ENCODE measurements at places on chromosomes 13 and 19.

DNA sequence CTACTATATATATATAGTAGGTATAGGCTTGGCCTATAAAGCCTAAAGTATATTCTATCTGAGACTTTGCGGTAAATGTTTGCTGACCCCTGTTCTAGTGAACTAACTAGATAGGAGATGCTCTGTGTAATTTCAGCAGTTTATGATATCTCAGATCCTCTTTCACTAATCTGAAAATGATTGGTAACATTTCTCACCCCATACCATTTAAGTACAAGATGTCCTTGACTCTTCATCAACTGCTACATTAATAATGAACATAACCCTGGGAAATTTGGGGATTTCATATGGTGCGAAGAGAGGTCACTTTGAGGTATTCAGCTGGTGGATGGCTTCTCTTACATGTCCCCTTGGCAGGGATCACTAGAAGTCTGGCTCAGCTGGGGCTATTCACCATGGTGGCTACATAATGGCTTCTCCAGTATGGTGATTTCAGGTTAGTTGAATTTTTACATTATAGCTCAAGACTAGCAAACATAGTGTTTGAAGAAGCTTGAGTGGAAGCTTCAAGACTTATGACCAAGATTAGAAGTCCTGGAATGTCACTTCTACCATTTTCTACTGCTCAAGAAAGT lies 103.6 kb upstream of the MYCBP2 start:
- DNase-seq, result no peak

DNA sequence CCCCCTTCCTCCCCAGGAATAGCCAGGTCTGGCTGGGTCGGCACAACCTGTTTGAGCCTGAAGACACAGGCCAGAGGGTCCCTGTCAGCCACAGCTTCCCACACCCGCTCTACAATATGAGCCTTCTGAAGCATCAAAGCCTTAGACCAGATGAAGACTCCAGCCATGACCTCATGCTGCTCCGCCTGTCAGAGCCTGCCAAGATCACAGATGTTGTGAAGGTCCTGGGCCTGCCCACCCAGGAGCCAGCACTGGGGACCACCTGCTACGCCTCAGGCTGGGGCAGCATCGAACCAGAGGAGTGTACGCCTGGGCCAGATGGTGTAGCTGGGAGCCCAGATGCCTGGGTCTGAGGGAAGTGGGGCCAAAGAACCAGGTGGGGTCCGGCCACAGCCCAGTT lies 3.2 kb downstream of the KLK2 start:
- no peak for DNase-seq

DNA sequence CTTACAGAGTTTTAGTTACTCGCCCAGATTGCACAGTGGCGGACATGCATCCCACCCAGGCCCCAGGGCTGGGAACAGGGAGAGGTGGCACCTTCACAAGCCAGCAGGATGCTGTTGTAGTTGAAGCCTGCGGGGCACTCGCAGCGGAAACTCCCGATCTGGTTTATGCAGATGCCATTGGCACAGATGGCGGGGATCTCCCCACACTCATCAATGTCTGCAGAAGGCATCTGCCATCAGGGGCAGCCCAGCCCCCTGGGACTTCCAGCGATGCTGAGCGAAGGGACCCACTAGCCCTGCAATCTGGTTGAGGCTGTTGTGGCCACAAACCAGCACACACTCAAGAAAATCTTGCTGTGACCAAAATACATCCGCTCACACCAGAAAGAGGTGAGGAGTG lies 44.6 kb downstream of the CCL25 start:
- DNase-seq, result no peak

DNA sequence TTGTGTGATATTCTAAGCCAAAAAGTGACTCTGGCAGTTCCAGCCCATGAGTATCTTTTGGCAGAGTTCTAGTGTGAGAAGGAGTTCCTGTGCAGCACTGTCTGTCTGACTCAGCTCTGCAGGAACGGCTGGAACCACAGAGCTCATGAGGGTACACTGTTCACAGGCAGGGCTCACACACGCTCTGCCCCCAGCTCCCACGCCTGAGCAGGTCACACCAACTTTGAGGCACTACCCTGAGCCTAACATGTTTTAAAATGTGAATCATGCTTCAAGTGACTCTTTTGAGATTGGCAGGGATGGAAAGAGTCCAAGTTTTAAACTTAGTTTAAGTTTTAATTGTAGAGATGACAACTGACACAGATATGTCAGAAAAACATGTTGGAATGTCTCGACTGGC lies 1203.3 kb downstream of the UQCRFS1 start:
- no peak for DNase-seq

DNA sequence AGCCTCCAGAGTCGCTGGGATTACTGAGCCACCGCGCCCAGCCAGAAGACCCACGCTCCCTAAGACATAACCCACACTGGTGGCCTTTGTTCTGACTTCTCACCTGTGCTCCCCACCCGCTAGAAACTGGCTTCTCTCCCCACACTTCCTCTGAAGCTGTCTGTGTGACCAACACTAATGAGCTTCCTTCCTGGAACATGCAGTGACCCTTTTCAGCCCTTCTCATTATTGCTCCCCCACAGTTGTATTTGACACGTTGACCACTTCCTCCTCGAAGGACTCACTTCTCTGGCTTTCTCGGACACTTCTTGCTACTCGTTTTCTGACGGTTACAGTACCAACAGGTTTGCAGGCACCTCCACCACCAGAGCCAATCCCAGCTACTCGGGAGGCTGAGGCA lies 10.9 kb downstream of the NCR1 start:
- peak; percentile 39 for DNase-seq

- no peak for DNase-seq
Measured at GRCh38 chr13:42569576-42570344, 4.2 kb upstream of the TNFSF11 start.

- DNase-seq, result no peak
Measured at GRCh38 chr13:51867062-51867461, 5.3 kb downstream of the CCDC70 start.

DNA sequence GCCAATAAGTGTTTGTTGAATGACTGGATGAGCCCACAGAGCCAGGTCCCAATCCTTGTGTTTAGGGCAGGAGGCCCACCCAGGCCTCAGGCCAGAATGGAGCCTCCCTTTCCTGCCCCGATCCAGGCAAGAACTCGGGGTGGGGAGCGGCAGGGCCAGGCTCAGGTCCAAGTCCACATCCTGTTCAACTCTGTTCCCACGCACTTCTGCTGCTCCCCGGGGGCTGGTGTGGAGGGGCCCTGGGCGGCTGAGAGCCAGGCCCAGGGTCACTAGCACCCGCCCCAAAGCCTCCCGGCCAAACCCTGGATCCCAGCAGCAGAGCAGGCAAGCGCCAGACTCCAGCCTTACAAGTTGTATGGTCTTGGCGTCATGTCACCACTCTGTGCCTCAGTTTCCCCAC lies 8.0 kb downstream of the ANGPTL8 start:
- DNase-seq, result no peak

DNA sequence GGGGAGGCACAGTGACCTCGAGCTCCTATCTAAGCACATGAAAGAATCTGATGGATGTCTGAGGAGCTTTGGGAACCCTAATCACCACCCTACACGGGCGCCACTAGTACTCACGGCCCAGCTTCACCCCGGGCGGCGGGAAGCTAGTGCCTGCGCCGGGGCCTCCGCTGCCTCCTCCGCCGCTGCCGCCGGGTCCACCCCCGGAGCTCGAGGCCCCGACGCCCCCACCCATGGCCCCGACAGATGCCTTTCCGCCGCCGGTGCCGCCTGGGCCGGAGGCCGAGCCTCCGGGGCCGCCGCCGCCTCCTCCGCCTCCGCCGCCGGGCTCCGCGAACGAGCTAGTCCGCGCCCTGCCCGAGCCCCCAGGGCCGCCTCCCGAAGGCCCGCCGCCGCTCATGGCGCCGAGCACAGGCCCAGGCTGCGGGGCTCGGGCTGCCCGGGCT lies 312 bp downstream of the GSK3A start:
- DNase-seq, result no peak

GRCh38 chr19:56969156-56969555 lies 128.6 kb upstream of the PEG3 start:
- DNase-seq, result no peak

DNA sequence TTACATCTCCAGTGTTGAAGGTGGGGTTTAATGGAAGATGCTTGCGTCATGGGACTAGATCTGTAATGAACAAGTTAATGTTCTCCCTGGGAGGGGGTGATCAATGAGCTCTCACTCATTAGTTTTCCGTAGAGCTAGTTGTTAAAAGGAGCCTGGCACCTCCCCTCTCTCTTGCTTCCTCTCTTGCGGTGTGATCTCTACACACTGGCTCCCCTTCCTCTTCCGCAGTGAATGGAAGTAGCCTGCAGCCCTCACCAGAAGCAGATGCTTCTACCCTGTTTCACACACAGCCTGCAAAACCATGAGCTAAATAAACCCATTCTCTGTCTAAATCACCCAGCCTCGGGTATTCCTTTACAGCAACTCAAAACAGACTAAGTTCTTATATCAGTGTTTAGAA lies 318.8 kb downstream of the SLITRK1 start:
- DNase-seq, result no peak

GRCh38 chr13:32299893-32300292 lies 15.3 kb downstream of the ZAR1L start:
- DNase-seq, result no peak

GRCh38 chr13:27878274-27878673 lies 41.5 kb upstream of the PDX1 start:
- no peak for DNase-seq

GRCh38 chr19:33998302-33998701 lies 174.0 kb upstream of the LSM14A start:
- no peak for DNase-seq

DNA sequence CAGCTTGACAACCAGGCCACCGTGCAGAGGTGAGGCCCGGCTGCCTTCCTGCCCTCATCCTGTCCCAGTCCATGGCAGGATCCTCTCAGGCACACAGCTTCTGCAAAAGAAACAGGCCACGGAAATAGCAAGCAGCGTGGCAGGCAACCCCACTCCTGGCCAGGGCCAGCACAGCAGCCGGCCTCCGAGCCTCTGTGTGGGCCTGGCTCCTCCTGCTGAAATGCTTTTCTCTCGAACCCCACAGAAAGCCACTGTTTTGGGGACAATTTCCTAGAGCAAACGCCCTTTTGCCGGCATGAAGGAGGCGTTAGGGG lies 39.5 kb upstream of the F7 start:
- no peak for DNase-seq

DNA sequence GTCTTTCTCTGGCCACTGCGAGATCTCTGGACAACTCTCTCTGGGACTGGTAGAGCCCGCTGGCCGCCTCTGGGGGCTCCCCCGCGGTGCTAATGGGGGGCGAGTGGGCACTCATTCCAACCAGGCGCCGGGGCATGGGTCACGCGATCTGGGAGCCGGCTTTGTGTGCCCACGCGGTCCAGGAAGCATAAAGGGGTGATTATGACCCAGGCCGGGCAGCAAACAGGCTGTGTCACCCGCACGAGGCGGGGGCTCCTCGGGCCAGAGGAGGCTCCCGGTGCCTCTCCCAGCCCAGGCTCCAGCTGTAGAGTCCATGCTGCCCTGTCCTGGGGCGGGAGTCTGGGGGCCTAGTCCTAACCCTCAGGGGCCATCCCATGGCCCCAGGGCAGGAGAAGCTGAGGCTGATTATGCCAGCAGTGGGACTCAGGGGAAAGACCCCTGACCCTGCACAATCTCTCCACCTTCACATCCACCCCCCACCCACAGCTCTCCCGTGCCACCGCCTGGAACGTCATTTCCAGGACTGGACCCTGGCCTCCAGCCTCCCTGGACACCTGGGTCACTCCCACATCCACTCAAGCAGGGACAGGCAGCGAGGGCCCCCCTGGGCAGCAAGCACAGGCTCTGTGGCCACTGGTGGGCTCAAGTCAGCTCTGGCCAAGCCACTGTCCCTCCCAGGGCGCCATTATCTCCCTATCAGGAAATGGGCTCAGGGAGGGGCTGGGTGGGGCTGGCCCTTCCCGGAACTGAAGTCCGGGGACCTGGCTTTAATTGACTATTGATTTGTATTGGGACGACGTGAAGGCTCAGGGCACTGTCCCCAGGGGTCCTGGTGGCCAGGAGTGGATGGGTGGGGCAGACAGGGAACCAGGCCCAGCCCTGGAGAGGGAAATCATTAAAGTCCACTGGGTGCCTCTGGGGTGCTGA lies 50.0 kb downstream of the PTPRS start:
- DNase-seq, result no peak

- no peak for DNase-seq
Measured at GRCh38 chr19:7923295-7924191, 2.4 kb downstream of the CTXN1 start.

DNA sequence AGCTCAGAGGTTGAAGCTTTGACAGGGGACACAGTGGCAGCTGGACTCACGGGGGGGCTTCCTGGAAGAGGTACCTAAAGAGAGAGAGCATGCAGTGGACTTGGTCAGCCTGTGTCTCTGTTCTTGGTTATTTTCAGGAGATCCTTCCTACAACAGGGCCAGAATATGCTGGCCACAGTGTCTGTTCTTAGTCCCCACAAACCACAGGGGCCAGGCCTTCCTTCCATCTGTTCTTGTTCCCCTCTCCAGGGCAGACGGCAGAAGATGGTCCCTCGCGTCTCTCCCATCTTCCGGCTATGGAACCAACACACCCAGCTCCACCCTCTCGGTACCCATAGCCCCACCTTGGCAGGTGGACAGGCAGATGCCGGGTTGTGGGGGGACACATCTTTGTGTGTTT lies 24.8 kb downstream of the MAST3 start:
- DNase-seq, result no peak

- peak; percentile 59 for DNase-seq
Measured at GRCh38 chr19:15264061-15264932, 32.0 kb upstream of the EPHX3 start.

DNA sequence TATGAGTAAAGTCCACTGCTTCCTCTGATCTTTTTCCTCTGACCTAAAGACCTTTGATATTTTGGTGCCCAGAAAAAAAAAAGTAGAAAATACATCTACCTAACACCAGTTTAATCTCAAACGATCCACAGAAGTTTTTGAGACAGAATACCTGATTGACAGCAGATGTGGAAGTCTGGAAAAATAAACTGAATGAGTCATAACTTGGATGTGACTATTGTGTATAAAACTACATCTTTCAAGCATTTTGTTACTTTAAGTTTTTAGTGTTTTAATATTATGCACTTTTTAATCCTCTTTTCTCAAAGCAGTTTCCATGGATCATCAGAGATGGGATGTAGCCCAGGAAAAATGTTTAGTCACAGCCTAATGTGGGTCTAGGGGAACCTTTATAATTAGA lies 216.1 kb downstream of the SLITRK1 start:
- no peak for DNase-seq

DNA sequence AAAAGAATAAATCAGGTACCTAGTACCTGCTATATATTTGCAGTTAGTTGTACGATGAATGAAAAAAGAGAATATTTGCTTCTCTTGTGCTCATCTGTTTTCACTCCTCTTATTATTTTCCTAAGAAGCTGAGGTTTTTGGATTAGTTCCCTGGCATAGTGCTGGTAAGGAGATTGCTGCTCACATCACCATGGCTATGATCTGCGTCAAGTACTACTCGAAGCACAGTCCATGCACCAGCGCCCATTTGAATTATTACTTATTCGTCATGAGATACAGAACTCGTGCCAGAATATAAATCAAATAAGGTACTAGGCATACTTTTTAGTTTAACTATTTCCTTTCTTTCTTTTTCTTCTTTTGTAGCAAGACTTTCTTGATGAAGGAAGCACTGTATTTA lies 7.1 kb downstream of the SERTM1 start:
- no peak for DNase-seq
